Colonic mucosa (tissue), 4 donors: ENCODE measurements at places on chromosomes 13 and 19. TPM values are rescaled to one million over a fixed set of nuclear protein-coding genes. Genes with fewer than 3 reads are reported as not detected.

The GARIN5A gene
- total RNA-seq = 4.4 TPM

The SMIM7 gene
- 58.2 TPM for total RNA-seq

The SIGLEC5 gene
- not detected for total RNA-seq

The PLIN3 gene
- 110 TPM for total RNA-seq

The DMPK gene
- total RNA-seq = 30.6 TPM

The PCCA gene
- 65.5 TPM for total RNA-seq

The CGB3 gene
- total RNA-seq = not detected

- H3K36me3 ChIP-seq = no peaks in the 10 kb centered on the region
- DNase-seq = no peak
- no peaks in the 10 kb centered on the region for H3K27me3 ChIP-seq
- H3K4me1 ChIP-seq = no peaks in the 10 kb centered on the region
Measured at GRCh38 chr19:11570039-11570462, 7.4 kb downstream of the ACP5 start.

DNA sequence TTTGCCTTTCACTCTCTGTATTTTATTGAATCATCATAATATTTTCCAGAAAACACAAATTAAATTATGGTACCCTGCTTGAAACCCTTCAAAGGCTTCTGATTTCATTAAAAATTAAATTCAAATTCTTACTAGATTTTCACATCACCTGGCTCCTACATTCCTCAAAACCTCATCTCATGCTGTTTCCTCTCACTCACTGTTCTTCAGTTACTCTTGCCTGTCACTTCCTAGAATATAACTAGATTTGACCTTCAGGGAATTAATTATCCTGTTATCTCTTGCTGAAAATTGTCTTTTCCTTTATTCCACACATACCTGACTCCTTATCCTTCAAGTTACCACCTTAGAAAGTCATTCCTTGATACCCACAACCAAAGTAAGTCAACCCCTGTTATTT, 2294.7 kb downstream of the PCDH9 start:
- no peaks in the 10 kb centered on the region for H3K4me1 ChIP-seq
- no peak overlapping the region for H3K4me3 ChIP-seq
- H3K27me3 ChIP-seq = no peaks in the 10 kb centered on the region
- no peak for DNase-seq
- no peaks in the 10 kb centered on the region for H3K36me3 ChIP-seq

GRCh38 chr19:29529646-29530539, 4.1 kb downstream of the VSTM2B start:
- H3K27ac ChIP-seq = no peak overlapping the region
- DNase-seq = no peak
- H3K4me3 ChIP-seq = no peak overlapping the region
- peaks cover 51% of the 10 kb centered on the region for H3K27me3 ChIP-seq
- H3K36me3 ChIP-seq = no peaks in the 10 kb centered on the region
- H3K4me1 ChIP-seq = peaks cover 5% of the 10 kb centered on the region

GRCh38 chr13:41428155-41428554, 29.2 kb upstream of the RGCC start:
- H3K36me3 ChIP-seq = no peaks in the 10 kb centered on the region
- H3K27ac ChIP-seq = no peak overlapping the region
- no peak overlapping the region for H3K4me3 ChIP-seq
- no peaks in the 10 kb centered on the region for H3K4me1 ChIP-seq
- DNase-seq = peak; percentile 20

GRCh38 chr13:90826688-90827087, 520.8 kb upstream of the MIR17HG start:
- DNase-seq = no peak
- no peaks in the 10 kb centered on the region for H3K4me1 ChIP-seq
- no peaks in the 10 kb centered on the region for H3K27me3 ChIP-seq
- no peak overlapping the region for H3K27ac ChIP-seq
- H3K36me3 ChIP-seq = no peaks in the 10 kb centered on the region
- H3K4me3 ChIP-seq = no peak overlapping the region

- no peaks in the 10 kb centered on the region for H3K36me3 ChIP-seq
- no peaks in the 10 kb centered on the region for H3K27me3 ChIP-seq
- H3K4me1 ChIP-seq = no peaks in the 10 kb centered on the region
- no peak overlapping the region for H3K4me3 ChIP-seq
- H3K27ac ChIP-seq = no peak overlapping the region
- DNase-seq = peak; percentile 58
Measured at GRCh38 chr19:15788594-15789270, 1.3 kb downstream of the OR10H5 start.

DNA sequence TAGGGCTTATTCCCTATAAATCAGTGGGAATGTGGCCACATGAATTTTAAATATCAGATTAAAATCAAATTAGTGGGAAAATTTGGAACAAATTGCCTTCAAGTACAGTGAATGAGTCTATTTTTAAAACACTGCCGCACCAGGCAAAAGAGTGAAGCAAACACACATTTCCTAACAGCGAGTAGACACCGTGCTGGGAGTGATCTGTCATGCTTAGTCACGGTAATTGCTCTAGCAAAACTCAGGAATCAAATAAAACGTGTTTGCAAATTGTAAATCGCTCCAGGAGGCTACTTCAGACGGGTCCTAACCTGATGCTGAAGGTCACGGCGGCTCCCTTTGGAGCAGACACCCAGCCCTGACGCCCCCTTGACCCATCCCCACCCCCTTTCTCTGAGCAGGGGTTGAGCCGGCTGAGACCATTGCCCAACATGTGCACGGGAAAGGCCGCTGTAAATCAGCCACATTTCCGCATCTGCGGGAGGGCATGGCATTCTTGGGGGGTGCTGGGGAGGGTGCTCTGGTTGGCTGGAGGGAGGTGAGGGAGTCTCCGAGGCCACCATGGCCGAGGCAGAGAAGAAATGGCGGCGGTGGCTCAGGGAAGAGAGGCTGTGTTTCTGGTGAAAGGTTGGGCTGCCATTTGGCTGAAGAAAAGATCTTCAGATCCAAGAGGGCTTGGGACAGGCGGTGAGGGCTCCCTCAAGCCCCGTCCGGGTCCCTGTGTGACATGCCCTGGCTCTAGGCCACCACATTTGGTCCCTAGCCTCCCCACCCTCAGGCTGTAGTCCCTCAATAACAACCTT, 8.9 kb downstream of the CEBPA start:
- no peak overlapping the region for H3K4me3 ChIP-seq
- peak overlapping the region; percentile 98 for H3K27ac ChIP-seq
- no peaks in the 10 kb centered on the region for H3K36me3 ChIP-seq
- peaks cover 30% of the 10 kb centered on the region for H3K4me1 ChIP-seq

DNA sequence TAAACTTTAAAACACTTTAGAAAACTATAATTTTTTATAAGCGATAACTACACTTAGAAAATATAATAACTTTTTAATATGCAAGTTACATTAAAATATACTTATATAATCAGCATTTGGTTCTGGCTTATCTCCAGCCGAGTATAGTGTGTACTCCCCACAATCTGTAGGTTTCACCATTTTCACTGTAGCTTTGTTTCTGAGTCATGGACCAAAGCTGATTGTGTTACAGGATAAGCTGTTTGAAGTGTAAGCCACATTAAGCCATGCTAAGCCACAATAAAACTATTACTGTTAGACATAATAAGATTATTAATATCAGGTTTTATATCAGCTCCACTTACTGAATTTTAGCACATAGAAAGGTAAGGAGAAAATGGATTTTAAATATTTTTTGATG, 43.8 kb downstream of the CCDC122 start:
- no peaks in the 10 kb centered on the region for H3K27me3 ChIP-seq
- DNase-seq = no peak
- H3K27ac ChIP-seq = no peak overlapping the region
- no peaks in the 10 kb centered on the region for H3K36me3 ChIP-seq
- H3K4me1 ChIP-seq = no peaks in the 10 kb centered on the region

GRCh38 chr13:106096661-106097092, 438.8 kb downstream of the EFNB2 start:
- H3K27me3 ChIP-seq = no peaks in the 10 kb centered on the region
- no peaks in the 10 kb centered on the region for H3K36me3 ChIP-seq
- peaks cover 10% of the 10 kb centered on the region for H3K4me1 ChIP-seq
- H3K4me3 ChIP-seq = no peak overlapping the region

GRCh38 chr19:47891622-47891922, 5.5 kb upstream of the SULT2A1 start:
- no peaks in the 10 kb centered on the region for H3K4me1 ChIP-seq
- no peaks in the 10 kb centered on the region for H3K27me3 ChIP-seq
- H3K4me3 ChIP-seq = no peak overlapping the region
- H3K27ac ChIP-seq = no peak overlapping the region
- DNase-seq = no peak

DNA sequence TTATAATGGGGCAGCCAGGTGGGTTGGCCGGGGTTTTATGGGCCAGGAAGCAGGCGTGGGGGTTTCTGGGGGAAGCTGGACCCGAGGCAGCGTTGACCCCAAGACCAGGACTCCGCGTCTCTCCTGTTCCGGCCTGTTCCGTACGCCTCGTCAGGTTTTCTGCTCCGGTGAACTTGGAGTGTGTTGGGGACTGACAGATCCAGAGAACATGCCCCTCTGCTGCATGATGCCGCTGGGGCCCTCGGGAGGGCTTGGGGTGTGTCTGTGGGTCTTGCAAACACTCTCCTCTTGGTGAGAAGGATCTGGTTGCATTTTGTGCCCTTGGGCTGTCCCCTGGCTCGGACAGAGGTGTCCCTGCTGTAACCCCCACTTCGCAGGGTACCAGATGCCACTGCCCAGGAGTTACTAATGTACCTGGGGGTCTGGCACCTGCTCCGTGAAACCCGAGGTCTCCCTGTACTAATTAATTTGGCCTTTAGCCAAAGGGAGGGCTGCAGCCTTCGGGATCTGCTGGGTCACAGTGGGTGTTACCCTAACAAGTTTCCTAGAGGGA, 15.6 kb downstream of the KDM4B start:
- H3K4me1 ChIP-seq = no peaks in the 10 kb centered on the region
- no peak overlapping the region for H3K27ac ChIP-seq
- H3K36me3 ChIP-seq = no peaks in the 10 kb centered on the region

DNA sequence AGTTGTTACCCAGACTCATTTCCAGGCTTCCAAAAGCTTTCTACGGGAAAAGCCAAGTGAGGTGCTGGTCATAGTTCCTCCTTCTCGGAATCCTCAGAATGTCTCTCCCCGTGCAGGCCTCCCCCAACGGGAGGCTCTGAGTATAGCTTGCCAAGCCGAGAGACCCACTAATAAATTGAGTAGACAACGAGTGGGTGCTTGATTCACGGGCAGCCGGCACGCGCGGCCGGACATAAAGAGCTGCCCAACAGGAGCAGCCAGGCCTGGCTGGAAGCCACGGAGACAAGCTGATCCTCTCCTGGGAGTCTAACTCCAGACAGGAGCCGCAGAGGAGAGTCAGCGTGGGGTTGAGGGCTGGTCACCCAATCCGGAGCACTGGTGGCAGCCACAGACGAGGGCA, 43.4 kb upstream of the MEDAG start:
- no peak for DNase-seq
- H3K27me3 ChIP-seq = no peaks in the 10 kb centered on the region
- no peak overlapping the region for H3K4me3 ChIP-seq
- H3K27ac ChIP-seq = no peak overlapping the region
- H3K36me3 ChIP-seq = no peaks in the 10 kb centered on the region

- no peaks in the 10 kb centered on the region for H3K27me3 ChIP-seq
- DNase-seq = no peak
- no peaks in the 10 kb centered on the region for H3K4me1 ChIP-seq
- no peak overlapping the region for H3K27ac ChIP-seq
- no peaks in the 10 kb centered on the region for H3K36me3 ChIP-seq
Measured at GRCh38 chr13:22077205-22077683, 406.4 kb downstream of the FGF9 start.

- no peak for DNase-seq
- H3K4me1 ChIP-seq = no peaks in the 10 kb centered on the region
Measured at GRCh38 chr19:15680478-15681322, 7.8 kb downstream of the CYP4F12 start.
